ENCODE measurements at places on chromosomes 7 and 10.

DNA sequence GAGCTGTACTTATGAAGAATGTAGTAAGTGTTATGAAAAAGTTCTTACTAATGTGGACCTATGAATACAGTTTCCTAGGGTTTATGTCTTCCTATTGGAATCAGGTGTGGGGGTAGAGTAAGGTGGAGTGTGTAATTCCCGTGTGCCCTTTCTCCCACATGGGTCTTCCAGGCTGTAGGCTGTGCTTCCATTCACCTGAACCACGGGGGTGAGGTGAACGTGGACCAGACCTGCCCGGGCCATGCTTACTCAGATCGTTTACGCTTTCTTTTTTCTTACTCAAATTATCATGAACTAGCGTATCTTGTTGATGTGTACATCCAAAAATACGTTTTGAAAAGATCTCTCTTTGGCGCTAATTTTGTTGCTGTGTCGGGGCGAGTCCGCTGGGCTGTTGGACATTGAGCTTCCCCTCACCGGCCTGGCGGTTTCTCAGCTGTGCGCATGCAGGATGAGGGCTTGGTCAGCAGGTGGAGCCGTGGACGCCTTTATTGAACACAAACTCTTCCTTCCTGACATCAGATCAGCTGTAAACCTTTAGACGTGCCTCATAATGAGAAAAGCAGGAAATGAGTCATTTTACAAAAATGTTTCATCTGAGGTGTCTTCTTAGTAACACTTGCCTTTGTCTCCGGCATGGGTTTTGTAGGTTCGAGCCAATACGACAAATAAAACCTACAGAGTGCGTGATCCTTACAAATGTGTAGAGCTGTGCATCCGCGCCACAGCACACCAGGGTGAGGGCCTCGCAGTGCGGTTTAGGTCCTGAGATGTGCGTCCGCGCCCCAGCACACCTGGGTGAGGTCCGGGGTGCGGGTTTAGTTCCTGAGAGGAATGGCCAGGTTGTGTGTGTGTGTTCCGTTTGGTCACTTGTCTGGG is 53.8 kb downstream of the WDR37 start:
- peak; percentile 88 for DNase-seq

GRCh38 chr10:6309816-6310215 is 107.1 kb downstream of the PFKFB3 start:
- DNase-seq, result no peak

GRCh38 chr7:11579141-11579540 is 252.9 kb downstream of the THSD7A start:
- no peak for DNase-seq

DNA sequence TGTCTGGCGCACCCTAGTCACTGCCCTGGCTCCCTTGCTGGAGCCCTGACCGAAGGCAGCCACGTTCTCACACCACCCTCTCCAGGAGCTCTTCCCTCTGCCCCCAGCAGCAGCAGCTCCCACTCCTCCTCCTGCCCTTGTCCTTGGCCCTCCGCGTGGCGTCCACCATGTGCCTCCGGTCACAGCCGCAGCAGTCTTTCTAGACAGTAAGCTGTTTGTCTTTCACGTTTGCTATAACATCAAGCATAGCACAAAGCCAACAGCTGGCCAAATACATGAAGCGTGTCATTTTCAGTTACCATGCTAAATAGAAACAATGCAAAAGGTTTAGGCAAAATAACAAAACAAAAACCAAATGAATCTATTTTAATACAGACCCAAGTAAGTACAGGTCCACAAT is 3.3 kb downstream of the PITRM1 start:
- no peak for DNase-seq

DNA sequence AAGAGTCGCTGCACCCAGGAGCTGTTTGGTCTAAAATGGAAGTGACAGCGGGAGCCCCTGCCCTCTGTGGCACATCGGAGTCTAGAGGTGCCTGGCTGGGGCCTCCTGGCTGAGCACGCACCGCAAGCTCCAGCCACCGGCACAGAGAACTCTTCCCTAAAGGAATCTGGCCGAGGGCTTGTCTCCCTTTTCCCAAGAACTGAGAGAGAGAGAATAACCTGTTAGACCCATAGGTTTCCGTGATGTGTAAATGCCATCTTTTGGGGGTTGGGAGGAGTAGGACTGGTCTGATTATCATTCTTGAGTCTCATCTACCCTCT is 47.3 kb downstream of the PROSER2 start:
- DNase-seq, result no peak

- no peak for DNase-seq
These were observed 25.7 kb upstream of the AGFG2 start for GRCh38 chr7:100513212-100513810.

GRCh38 chr10:72392571-72392970 is 37.9 kb upstream of the DNAJB12 start:
- DNase-seq, result no peak
